Stimulated activated CD4-positive, alpha-beta T cell treated with anti-CD3 and anti-CD28 coated beads, Interleukin-4, amount 100 ng/mL, for 48 hours (primary cell): ENCODE measurements at places on chromosomes 5 and 9.
A peak's percentile ranks its signal among the peaks of the same experiment; 100 is the strongest.

DNA sequence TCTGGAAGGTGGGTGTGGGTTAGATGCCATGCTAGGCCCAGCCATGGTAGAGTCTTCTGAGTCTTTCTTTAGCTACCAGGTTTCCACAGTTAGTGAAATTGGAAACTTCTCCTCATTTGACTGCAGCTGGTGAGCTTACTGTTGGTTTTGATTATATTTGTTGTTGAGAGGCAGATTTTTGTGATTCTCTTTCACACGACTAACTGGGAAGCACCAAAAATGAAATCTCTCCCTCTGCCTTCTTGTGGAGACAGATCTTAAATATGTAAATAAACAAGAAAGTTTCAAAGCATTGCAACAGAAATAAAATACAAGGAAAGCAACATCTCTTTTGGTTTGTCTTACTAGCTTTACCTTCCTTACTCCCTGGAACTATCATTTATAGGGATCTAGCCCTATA lies 122.2 kb downstream of the CEMIP2 start:
- DNase-seq: no peak

DNA sequence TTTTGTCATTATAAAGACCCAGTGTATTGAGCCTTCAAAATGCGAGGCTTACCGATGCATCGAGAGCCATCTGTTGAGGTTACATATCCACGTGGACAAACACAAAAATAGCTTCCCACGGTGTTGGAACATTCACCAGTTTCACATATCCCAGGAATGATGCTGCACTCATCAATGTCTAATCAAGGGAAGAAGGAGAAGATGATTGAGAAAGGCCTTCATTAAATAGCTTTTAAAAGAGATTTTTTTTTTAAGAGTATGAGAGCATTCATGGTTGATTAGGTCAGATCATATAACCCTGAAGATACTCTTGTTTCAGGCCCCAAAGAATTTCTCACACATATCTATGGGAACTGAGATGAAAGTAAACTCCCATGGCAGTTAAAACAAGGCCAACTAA lies 129.4 kb downstream of the FBN2 start:
- no peak for DNase-seq

- no peak for DNase-seq
These were observed 11.4 kb downstream of the CHD1 start for GRCh38 chr5:98917433-98917832.

GRCh38 chr5:14806456-14806855 lies 65.1 kb downstream of the ANKH start:
- DNase-seq: no peak

DNA sequence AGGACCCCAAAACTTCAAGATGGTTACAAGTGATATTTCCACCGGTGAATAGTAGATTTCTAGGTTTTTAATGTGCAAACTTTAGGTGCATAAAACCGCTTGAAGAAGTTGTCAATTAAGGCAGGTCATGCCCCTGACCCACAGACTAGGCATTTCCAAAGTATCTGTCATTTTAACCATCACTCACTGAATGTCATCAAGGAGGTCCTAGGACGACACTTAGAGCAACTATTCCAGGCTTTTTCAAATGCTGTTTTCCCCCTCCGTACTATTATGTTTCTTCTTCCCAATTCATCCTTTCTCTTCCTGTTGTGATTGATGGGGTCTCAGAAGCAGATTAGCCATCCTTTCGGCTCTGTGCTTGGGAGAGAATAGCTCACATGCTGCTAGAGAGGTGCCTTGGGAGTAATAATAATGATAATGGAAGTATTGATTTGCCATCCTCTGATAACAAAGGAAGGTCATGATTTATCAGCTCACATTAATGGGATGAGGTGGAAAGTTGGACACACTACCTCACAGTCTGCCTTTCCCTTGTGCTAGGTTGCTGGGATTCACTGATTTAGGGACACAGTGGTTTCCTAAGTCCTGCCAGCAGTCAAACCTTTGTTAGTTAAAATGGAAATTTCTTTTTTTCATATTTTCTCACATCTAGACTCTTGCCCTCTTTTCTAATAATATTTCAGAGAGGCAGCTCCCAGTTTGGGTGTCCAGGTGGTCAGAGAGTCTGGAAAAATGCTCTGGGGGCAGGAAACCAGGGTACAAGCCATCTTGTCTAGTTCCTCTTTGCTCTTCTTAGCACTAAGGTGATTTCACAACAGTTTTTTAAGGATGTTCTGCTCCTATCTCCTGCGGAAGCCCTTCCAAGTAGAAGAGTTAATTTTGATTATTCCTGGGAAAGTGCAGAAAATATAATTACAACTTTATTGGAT lies 67.0 kb downstream of the PTTG1 start:
- DNase-seq: no peak

DNA sequence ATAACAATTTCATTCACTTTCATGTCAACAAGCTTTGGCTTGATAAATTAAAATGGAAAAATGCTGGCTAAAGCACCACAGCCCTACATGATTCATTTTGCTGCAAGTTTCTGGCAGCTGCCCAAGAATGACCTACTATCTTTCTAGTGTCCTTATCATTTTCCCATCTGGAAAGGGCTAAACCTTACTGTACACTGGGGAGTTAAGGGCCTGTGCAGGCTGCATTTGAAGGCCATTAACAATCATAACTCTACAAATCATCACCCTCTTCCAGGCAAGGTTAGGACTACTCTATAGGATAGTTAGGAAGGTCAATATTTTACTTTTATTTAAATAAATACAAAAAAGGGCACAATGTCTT lies 579.7 kb upstream of the ZNF608 start:
- no peak for DNase-seq

- DNase-seq: no peak
These were observed 10.0 kb upstream of the CAST start for GRCh38 chr5:96651948-96652753.

GRCh38 chr5:116629168-116629567 lies 54.5 kb upstream of the SEMA6A start:
- DNase-seq: no peak

GRCh38 chr9:134858051-134858841 lies 22.4 kb upstream of the FCN2 start:
- DNase-seq: peak; percentile 56

GRCh38 chr5:94595281-94595840 lies 23.0 kb downstream of the KIAA0825 start:
- no peak for DNase-seq

DNA sequence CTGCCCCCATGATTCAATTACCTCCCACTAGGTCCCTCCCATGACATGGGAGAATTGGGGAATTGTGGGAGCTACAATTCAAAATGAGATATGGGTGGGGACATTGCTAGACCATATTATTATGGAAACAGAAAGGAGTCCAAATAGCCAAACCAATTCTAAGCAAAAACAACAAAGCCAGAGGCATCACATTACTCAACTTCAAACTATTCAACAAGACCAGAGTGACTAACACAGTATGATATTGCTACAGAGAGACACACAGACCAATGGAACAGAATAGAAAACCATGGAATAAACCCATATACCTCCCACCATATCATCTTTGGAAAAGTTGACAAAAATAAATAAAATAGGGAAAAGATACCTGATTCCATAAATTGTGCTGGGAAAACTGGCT lies 710.5 kb upstream of the CDH9 start:
- DNase-seq: no peak

DNA sequence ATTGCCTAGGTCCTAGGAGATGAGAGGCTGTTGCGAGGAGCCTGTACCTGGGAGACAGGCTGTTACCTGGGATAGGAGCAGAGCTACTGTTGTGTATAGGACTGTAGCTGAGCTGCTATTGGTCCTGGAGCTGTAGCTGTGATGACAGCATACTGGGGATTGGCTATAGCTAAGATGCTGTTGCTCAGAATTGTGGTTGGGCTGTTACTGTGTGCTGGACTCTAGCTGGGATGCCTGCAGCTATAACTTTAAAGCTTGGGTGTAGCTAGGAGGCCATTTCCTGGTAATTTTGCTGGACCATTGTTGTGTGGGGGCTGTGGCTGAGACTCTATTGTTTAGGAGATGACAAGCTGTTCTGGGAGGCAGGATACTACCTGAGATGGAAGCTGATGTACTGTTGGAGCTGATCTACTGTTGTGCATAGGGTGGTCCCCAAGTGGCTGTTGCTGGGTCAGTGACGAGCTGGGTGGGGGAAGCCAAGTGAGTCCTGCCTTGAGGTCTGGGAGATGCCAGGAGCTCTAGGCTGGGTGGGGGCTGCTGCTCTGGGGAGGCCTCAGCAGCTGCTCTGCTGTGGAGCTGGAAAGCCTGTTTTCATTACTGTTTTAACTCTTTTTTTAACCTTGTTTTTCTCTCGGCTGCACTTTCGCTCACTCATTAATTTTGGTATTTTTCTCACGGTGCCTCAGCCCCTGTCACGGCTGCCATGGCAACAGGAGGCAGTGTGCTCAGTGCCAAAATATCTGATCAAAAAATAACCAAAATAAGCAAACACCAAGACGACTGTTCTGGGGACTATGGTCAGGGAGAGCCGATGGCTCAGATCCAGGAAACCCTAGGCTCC lies 3.0 kb upstream of the PCDH1 start:
- DNase-seq: no peak

- DNase-seq: no peak
These were observed 54.5 kb upstream of the KCNMB1 start for GRCh38 chr5:170443624-170444023.

- no peak for DNase-seq
These were observed 170.6 kb upstream of the MVB12B start for GRCh38 chr9:126155756-126156664.

GRCh38 chr5:112737070-112737462 lies 619 bp upstream of the APC start:
- DNase-seq: no peak

- DNase-seq: no peak
These were observed 376.4 kb downstream of the DEPDC1B start for GRCh38 chr5:60323596-60323995.

DNA sequence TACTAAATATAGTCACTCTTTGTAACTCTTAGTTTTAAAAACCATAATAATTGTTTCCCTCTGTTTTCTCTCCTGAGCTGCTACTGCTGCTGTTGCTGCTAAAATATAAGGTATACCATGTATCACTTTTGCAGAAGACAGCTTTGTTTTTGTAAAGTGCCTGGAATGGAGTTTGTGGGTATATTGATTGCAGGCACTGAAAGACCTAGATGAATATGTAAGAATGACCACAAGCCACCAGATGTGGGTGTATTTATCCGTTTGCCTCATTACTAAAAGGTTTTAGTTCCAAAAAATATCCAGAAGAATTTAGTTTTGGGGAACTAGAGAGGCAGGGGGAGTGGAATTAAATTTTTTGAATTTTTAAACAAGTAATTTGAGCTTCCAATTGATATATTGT lies 151.1 kb upstream of the CDKN2B start:
- DNase-seq: no peak

DNA sequence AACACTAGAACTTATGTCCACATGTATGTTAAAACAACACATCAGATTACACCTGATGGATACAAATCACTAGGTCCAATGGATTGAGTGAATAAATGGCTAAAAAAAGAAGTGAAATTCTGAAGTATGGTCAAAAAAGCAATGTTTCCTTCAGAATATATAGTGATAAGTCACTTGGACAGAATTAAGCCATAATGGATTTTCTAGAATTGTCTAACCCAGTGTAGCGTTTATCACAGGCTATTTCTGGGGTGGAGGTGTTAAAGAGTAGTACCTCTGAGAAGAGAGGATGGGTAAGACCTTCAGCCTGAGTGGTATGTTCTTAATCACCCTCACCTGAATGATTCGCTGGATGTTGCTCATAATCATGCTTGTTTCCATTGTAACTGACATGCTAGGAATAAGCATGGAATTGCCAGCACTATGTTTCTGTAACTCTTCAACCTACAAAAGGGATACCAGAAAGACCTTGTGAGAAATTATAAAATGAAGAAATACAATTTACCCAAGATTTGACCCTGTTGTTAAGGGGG lies 33.2 kb downstream of the SLC31A2 start:
- no peak for DNase-seq

- DNase-seq: no peak
These were observed 55.9 kb upstream of the MYO10 start for GRCh38 chr5:16992006-16992405.

- no peak for DNase-seq
These were observed 74.8 kb downstream of the ZNF354C start for GRCh38 chr5:179135006-179135405.

GRCh38 chr5:158545949-158546530 lies 553.7 kb downstream of the EBF1 start:
- no peak for DNase-seq

DNA sequence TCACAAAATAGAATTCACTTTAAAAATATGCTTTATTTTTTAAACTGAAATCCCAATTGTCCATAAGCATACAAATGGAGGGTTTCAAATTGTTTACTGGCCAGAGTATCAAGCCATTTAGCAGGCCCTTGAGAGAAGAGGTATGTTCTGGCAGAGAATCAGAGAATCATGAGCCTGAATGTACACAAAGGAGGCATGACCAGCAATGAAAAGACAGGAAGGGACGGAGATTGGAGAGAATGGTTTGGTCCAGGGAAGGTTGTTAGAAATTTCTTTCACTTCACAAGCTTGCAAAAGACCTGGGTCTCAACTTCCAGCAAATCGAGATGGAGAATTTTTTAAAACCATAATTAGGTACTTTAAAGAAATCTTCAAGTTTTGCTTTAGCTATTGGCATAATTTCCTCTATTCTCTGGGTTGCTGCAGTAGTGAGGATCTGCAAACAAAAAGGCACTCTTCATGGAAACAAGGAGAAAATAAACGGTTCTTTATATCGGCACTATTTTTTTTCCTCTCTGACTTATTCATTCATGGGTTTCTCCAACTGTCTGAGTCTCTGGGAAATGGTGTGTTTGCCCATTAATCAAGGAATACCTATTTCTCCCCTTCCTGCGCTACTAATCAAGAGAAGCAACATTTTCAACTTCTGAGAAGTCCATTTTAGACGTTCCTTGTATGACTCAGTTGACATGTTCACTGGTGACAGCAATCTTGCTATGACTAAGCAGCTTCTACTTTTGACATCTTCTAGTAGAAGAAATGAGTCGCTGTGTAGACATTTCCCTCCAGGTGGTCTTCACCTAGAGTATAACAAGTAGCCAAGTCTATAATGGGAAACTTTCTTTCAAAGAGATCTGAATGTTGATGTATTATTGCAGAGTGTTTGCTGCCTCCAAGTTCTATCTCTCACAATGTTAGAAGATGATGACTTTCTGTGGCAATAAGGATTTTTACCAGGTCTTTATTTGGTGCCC lies 23.1 kb upstream of the ERCC6L2 start:
- no peak for DNase-seq

- DNase-seq: no peak
These were observed 260.7 kb downstream of the NR3C1 start for GRCh38 chr5:143142596-143143435.

- DNase-seq: no peak
These were observed 14.6 kb downstream of the MAP1B start for GRCh38 chr5:72121780-72122445.

DNA sequence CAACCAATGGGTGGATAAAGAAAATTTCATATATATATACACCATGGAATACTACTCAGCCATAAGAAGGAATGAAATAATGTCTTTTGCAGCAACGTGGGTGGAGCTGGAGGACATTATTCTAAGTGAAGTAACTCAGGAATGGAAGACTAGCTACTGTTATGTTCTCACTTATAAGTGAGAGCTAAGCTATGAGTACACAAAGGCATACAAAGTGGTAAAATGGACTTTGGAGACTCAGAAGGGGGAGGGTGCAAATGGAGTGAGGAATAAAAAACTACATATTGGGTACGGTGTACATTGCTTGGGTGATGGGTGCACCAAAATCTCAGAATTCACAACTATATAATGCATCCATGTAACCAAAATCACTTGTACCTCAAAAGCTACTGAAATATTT lies 67.2 kb upstream of the RUSC2 start:
- no peak for DNase-seq

GRCh38 chr5:74394916-74395880 lies 245.3 kb downstream of the ENC1 start:
- no peak for DNase-seq

GRCh38 chr9:21696411-21696871 lies 106.0 kb upstream of the MTAP start:
- DNase-seq: no peak
